ENCODE measurements at places on chromosomes 12 and 14.
A peak's percentile ranks its signal among the peaks of the same experiment; 100 is the strongest.

DNA sequence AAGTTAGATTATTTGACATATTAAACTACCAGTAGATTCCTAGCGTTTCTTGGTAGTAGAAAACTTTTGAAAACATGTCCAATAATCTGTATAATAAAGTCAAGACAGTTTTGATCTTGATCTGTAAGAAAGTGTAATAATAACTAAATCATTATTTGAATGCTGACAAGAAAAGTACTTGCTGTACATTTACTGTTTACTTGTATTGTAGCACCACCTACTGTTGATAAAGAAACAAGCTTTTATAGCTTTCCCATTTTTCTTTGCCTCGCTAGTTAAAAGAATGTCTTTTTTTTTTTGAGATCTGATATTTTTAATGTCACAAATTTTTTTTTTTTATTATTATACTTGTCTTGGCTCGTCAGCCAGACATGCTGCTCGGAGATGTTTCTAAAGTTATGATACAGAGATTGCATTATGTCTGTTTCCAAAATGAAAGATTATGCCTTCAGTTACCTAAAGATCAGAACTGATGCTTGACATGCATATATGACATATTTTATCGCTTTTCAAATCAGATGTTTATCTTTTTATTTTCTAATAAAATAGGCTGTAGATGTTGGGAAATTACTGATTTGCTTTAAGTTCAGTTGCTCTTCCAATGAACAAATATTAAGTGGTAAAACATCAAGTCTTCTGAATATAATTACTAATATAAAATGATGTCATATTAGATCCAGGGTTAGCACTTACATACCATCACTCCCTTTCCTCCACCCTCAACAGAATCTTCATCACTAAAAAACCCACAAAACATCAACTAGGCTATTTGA lies 140.5 kb downstream of the AKAP6 start:
- DNase-seq: no peak

DNA sequence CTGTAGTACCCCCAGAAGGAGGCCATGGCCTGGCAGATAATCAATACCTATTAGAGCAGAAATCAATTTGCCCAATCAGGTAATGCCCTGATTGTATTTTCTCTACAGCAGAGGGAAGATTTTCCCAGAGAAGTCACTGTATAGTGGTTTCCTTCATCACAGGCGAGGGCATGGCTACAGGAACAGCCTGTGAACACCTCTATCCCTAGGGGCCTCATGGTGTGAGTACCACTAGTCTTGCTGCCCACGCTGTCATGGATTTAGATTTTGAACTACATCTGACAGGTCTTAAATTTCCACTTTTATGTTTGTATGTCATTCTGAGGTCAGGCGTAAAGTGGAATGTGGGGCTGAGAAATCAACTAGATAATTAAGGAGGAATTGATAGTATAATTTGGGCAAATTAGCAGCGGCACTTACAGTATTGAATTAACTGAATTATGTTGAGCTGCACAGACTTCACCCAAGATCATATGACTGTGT lies 42.4 kb upstream of the STXBP6 start:
- no peak for DNase-seq

DNA sequence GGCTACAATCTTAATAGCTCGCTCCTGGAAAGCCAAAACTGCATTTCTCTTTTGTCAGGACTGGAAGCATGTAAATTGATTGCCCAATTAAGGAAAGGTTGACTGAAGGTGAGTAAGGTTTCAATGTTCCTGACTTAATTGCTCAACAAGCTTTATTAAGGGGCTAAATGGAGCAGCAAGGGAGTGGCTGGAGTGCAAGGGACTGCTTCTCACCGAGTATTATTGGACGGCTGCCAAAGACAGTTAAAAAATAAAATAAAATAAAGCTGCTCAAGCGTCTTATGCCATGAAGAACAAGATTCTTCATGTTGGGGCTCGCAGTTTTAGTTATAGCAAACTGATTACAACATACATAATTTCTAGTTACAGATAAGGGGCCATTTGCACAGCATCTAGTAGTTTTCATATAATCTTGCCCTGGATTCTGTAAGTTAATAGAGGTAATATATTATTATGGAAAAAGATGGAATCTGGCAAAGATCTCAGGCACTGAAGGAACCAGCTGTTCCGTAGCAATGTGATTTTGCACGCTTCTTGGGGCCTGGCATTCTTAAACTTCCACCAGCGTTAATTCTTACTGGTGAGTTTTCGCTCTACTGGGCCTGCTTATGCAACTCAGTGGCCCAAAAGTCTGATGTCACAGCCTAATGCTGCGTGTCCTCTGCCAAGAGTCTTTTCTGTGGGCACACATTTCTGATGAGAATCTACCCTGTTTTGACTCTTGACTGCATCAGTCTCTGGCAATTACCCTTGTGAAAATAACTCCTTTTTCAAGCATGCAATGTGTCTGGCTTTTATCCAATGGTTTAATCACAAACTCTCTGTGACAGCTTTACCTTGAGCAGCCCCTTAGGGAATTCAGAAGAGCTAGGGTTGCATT lies 108.5 kb downstream of the SLC38A1 start:
- no peak for DNase-seq

- peak; percentile 80 for DNase-seq
Observed at GRCh38 chr12:53492830-53493609, 6.2 kb downstream of the MAP3K12 start.

GRCh38 chr14:90986510-90986909 lies 73.9 kb downstream of the RPS6KA5 start:
- DNase-seq: no peak

GRCh38 chr14:67941456-67942018 lies 122.0 kb downstream of the RAD51B start:
- DNase-seq: no peak

DNA sequence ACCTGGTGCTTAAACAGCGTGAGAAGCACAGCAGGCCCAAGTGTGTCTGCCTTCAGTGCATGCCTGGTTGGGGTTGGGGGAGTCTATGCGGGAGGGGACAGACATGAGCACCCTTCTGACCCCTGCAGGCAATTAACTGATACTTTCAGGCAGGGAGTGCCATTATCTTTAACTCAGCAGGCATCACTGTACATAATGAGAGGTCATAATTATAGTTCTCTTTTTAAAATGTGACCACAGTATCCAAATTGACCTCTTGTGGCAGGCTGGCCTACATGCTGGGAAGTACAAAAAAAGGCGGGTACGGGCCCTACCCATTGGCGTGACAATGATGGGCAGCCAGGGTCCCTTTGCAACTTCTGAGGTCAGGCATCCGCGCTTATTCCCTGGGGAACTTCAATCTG lies 209.1 kb downstream of the FOXN3 start:
- DNase-seq: no peak

- DNase-seq: no peak
Observed at GRCh38 chr14:30996892-30997659, 28.4 kb upstream of the AP4S1 start.

GRCh38 chr14:75570797-75571196 lies 7.6 kb upstream of the FLVCR2 start:
- DNase-seq: no peak

DNA sequence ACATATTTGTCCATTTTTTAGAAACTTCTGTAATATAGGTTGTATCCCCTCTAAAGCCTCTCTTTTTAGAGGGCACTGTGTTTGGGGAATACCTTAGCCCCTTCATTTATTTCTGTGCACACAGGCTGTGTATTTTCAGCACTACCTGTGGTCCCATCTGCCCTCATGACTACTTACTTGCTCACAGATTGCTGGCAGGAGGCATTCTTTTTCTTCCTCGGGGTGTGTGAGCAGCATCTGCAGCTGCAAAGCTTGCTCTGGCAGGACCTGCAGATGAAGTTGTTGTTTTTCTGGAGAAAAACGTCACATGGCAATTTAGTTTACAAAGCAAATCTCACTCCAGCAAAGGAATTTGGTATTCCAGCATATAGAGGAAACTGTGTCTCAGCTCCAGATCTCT lies 24.3 kb downstream of the ANG start:
- no peak for DNase-seq

GRCh38 chr12:113075137-113075683 lies 18.7 kb downstream of the DTX1 start:
- no peak for DNase-seq

GRCh38 chr12:52506858-52507715 lies 13.1 kb downstream of the KRT5 start:
- no peak for DNase-seq

DNA sequence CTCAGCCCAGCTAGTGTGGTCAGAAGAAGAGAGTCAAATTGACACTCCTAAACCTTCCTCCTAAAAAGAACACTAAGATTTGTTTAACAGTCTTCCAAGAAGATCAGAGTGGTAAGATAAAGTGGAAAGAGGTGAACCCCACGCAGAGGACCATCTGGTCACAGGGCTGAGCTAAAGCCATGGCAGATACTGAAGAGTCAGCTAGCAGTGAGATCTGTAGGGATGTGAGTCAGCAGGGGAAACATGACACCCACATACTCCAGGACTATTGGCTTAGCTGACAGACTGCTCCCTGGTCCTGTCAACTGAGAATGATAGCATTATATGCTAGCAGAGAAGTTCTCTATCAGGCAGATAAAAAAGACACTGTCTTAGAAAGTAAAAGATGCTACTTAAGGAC lies 269.4 kb upstream of the ALG10 start:
- no peak for DNase-seq

DNA sequence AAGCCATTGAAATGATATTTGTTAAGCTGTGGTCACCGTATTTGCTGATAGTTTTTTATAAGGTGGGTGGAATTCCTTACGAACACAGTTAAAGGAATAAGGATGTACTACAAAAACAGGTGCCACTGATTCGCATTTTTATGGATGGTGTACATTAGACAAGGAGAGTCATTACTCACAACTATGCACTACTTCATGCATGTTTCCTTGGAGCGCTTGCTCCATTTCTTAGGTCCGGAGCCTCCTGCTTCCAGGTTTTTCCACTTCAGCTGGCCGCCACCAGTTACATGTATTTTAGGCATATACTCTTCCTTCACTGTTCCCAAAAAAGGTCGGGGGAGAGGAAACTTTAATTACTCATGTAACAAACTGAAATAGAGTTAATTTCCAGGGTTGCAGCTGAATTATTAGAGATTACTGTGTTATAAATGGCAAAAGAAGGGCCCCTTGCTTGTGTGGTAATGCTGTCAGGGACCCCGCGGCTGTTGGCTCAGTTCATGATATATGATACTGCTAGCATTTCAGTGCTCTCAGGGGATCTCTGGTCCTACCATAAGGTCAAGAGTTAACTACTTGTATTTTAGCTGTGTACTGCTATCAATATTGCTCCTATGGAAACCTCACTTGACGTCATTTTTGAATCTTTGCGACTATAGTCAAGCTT lies 454.7 kb downstream of the NPAS3 start:
- no peak for DNase-seq

GRCh38 chr12:58710901-58711300 lies 209.4 kb downstream of the LRIG3 start:
- DNase-seq: no peak

DNA sequence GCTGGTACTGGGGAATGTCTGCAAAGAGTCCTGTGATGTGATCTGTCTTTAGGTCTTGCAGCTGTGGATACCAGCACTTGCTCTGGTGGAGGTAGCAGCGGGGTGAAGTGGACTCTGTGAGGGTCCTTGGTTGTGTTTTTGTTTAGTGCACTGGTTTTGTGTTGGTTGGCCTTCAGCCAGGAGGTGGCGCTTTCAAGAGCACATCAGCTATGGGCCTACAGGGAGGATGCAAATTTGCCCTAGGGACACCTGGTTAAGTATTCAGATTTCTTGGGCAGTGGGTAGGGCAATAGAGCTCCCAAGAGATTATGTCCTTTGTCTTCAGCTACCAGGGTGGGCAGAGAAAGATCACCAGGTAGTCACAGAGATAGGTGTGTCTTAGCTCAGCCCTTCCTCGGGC lies 63.8 kb downstream of the PTGER2 start:
- no peak for DNase-seq

DNA sequence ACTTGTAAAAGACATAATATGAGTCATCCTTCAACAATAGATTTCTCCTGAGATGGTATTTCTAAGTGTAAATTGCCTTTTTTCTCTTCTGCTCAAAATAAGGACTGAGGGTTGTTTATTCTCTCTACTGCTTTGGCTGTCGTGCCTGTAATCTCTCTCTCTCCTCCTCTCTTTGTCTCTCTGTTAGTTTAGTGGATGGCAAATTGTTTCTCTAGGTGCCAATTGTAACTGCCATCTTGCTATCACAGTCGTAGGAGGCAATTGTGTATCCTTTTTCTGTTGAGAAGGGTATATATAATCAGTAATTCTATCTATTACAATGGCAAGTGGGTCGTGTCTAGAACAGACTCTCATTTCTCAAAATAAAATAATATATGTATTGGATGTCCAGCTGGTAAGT lies 545.0 kb upstream of the FBXO33 start:
- no peak for DNase-seq

DNA sequence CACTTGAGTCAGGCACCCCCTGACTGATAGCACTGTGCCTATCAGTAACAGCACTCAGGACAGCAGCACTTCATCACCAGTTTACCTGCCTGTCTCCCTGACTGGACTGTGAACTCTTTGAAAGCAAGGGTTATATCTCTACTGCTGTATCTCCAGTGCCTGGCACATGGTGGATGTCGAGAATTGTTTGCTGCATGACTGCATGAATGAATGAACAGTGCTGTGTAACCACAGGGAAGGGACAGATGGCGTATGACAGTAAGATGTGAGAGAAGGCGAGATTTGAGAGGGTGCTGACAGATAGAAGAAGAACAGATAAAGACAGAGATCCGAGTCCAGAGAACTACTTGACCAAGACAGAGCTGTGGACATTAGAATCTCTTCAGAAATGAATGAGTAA lies 29.7 kb downstream of the BRAP start:
- DNase-seq: no peak

- no peak for DNase-seq
Observed at GRCh38 chr14:102464846-102465341, 44.7 kb downstream of the ANKRD9 start.

DNA sequence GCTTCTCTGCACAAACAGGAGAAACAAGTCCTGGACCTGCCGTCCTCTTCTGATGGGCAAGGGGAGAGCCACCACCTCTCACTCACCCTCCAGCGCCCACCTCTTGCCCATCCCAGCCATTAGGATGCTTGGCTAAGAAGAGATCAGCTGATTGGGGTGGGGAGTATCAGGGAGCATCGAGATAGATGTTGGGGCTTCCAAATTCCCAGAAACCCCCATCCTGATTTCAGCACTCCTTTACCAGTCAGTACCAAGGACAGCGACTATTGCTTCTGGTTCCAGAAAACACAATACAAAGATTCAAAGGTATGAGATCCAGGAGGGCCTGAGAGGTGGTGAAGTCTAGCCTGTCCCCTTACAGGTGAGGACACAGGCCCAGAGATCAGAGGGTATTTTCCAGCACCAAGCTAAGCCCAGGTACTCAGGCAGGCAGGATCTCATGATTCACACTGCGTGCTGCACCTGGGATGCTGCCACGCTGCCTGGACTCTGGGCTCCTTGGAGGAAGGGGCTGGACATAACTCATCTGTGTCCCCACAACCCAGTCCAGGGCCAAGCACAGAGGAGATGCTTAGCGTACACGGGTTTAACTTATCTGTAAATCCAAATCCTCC lies 76.6 kb downstream of the TUNAR start:
- DNase-seq: no peak

DNA sequence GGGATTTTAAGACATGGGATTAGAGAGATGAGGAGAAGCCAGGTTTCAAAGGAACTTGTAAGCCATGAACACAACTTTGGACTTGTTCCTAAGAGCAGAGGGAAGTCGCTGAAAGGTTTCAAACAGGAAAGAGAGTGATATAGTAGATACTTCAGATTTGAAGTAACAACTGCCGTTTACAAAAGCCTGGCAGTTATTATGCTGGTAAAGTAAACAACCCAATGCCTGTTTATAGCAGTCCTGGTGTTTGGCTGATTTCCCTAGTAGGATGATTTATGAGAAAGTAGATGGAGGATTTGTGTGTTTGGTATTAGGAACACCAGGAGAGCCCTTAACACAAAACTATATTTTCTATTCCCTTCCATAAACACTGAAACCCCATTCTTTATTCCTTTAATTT lies 285.7 kb downstream of the RMST start:
- no peak for DNase-seq
